ENCODE measurements at places on chromosomes 13 and 19. TPM values are rescaled to one million over a fixed set of nuclear protein-coding genes. Genes with fewer than 3 reads are reported as not detected.

GRCh38 chr19:10074153-10074552, 12.0 kb upstream of the SHFL start:
- no peak overlapping the region for H3K27ac ChIP-seq
- no peaks in the 10 kb centered on the region for H3K4me1 ChIP-seq
- no peaks in the 10 kb centered on the region for H3K36me3 ChIP-seq
- peaks cover 3% of the 10 kb centered on the region for H3K27me3 ChIP-seq
- H3K4me3 ChIP-seq = no peak overlapping the region

DNA sequence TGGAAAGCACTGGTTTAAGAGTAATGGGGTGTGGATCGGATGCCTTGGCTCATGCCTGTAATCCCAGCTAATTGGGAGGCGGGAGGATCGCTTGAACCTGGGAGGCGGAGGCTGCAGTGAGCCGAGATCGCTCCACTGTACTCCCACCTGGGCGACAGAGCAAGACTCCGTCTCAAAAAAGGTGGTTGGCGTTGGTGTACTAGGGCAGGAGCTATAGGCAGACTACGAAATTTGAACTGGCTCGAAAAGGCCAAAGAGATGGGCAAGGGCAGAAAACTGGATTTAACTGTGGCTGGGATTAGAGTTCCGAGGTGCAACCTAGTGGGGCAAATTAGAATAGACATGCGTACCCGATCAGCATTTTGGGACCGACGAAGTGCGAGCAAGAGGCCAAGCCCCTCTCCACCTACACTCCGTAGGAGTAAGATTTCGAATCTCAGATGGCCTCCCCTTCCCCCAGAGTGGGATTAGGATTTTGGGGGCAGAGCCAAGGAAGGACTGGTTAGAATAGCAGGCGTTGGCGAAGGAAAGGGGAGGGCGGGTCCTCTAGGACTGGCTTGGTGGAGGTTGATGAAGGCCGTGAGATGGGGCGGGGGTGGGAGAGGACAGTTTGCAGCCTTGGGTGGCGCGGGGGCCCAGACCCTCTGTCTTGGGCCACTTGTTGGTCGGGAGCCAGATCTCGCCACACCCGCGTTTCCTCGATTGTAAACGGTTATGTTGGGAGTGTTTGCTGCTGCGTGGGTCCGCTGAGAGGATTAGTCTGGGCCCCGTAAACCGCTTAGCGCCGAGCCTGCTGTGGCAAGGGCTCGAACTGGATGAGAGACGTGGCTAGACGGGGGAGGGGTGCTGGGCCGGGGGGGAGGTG, 2.0 kb upstream of the INAFM1 start:
- peaks cover 10% of the 10 kb centered on the region for H3K36me3 ChIP-seq
- DNase-seq = no peak
- H3K27ac ChIP-seq = peak overlapping the region; percentile 83
- H3K4me1 ChIP-seq = peaks cover 34% of the 10 kb centered on the region

DNA sequence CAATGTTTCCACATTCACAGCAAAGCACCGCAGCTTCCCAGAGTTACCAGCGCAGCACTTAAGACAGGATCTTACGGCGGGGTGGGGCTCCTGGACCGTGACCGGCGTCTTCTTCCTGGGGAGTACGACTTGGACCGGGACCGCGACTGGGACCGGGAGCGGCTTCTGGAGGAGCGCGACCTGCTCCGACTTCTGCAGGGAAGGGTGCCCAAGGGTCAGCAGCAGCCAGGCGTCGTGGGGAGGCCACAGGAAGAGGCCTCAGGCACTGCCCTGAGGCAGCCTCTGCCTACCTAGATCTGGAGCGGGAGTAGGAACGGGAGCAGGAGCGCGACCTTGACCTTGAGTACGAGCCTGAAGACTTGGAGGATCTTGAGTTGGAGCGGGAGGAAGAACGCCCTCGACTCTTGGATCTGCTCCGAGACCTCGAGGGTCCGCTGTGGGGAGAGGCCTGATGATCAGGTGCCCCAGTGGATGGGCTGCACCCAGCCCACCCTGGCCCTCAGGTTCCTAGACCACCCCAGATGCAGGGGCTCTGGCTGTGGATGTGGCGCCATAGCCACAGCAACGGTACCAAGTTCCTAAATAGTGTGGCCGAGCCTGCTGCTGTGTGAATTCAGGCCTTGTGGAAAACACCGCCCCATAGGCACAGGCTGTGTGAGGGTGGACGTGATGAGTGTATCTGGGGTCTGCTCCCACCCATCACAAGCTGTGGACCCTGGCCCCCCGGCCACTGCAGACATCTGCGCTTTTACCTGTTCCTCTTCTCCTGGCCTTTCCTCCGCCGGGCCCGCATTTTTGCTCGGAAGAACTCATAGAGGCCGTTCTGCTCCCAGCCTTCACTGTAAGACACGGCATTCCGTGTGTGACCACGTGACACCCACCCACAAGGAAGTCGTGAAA, 21.9 kb downstream of the CHERP start:
- no peaks in the 10 kb centered on the region for H3K4me1 ChIP-seq
- DNase-seq = no peak
- H3K27ac ChIP-seq = no peak overlapping the region
- peaks cover 68% of the 10 kb centered on the region for H3K36me3 ChIP-seq

- no peaks in the 10 kb centered on the region for H3K36me3 ChIP-seq
- no peaks in the 10 kb centered on the region for H3K27me3 ChIP-seq
- H3K4me1 ChIP-seq = no peaks in the 10 kb centered on the region
- H3K4me3 ChIP-seq = no peak overlapping the region
- no peak overlapping the region for H3K27ac ChIP-seq
These were observed 41.7 kb downstream of the MIPEP start for GRCh38 chr13:23847497-23847896.

Gene CD33
- total RNA-seq = 3.1 TPM

Gene TPP2
- total RNA-seq = 36.7 TPM

- peaks cover 8% of the 10 kb centered on the region for H3K4me1 ChIP-seq
- no peak overlapping the region for H3K4me3 ChIP-seq
- H3K27me3 ChIP-seq = no peaks in the 10 kb centered on the region
- H3K36me3 ChIP-seq = peaks cover 13% of the 10 kb centered on the region
These were observed 774 bp downstream of the GGN start for GRCh38 chr19:38386971-38387549.
